ENCODE measurements at places on chromosomes 4 and X.

GRCh38 chrX:72313707-72314641 is 8.3 kb upstream of the CITED1 start:
- no peak for DNase-seq

DNA sequence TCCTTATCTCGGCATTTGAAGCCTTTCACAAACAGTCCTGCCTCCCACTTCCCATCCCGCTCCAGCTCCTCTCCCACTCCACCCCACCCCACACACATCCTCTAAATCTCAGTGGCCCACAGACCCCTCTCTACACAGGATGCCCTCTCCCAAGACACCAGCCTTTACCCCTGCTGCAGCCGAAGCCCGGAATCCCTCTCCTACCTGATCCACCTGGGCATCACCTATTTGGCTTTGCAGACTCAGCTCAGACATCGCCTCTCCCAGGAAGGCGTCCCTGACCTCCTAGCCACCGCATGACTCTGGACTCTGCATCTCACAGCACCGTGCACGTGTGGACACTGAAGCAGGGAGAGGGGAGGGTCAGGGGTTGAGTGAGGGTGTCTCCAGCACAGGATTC is 11.5 kb downstream of the PPP2R2C start:
- DNase-seq: no peak

DNA sequence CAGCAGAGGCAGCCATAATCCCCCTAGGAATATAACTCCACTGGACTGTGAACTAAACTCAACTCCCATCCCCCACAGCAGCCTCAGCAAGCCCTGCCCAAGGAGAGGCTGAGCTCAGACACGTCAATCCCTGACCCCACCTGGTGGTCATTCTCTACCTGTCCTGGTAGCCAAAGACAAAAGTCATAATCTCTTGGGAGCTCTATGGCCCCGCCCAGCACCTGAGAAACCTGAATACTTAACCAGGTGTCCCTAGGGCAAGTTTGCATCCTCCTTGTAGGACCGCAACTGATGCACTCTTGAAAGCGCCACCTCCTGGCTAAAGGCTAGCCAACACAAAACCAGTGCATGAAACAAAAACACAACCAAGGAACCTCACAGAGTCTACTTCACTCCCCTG is 18.4 kb downstream of the CT47B1 start:
- no peak for DNase-seq

DNA sequence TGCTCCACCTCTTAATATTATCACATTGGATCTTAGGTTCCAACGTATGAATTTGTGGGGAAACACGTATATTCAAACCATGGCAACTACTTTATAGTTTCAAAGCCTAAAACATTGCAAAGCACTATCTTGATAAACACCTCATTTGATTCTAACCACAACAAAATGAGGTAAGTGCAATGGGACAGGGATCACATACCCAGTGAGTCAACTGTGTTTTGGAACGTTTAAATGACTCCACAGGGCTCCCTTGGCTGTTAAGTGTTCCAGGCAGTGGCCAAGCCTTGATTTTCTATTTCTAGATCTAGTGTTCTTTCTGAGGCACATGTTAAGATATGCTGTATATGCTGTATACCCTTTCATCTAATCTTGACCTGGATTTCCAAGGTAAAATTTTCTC is 54.5 kb upstream of the C1QTNF7 start:
- no peak for DNase-seq

- no peak for DNase-seq
Measured at GRCh38 chrX:44234116-44234515, 109.4 kb downstream of the EFHC2 start.
